Stimulated activated CD8-positive, alpha-beta memory T cell treated with anti-CD3 and anti-CD28 coated beads, Interleukin-15, amount 100 ng/mL, for 1 hour (primary cell): ENCODE measurements at places on chromosomes 11 and 22.

DNA sequence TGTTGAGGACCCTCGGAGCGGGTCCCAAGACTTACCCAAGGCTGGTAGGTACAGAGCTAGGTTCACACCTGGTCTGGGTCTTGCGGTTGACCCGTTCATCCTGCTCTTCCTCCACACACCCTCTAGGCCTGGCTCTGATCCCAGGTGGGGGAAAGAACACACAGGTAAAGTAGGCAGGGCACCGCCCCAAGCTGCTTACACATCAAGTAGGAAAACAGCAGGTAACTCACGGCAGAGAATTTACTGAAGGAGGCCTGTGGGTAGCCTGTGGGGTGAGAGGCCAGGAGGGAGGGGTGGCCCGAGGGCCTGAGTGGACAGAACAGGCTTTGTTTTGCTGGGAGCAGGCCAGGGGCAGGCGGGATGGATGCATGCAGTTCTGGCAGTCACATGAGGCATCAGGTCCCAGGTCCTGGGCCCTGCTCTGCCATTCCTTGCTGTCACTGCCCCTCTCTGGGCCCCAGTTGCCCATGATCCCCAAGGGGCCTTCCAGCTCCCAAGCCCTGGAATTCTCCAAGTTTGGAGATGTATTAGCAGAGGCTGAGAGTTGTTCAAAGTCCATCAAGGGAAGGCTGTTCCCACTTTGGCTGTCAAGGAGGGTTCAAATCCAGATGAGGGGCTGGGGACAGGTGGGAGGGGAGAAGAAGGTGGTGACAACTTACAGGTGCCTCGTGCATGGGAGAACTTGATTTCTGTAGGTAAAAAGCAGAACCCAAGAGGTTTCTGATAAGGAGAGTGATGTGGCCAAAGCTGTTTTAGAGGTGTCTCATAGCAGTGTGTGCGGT is 5.7 kb downstream of the TSKU start:
- no peak for DNase-seq

GRCh38 chr11:88414981-88415413 is 77.5 kb upstream of the CTSC start:
- DNase-seq = no peak

DNA sequence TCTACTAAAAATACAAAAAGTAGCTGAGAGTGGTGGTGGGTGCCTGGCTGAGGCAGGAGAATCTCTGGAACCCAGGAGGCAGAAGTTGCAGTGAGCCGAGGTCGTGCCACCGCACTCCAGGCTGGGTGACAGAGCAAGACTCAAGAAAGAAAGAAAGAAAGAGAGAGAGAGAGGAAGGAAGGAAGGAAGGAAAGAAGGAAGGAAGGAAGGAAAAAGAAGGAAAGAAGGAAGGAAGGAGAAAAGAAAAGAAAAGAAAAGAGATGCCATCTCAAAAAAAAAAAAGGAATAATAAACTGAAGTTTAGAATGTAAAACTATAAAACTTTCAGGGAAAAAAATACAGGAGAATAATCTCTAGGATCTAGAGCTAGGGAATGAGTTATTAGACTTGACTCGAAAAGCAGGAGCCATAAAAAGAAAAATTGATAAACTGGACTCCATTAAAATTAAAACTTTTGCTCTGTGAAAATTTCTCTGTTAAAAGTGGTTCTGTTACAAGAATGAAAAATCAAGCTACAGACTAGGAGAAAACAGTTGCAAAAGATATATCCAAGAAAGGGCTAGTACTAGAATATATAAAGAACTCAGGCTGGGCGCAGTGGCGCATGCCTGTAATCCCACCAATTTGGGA is 13.4 kb upstream of the SEPTIN5 start:
- DNase-seq = no peak

- no peak for DNase-seq
Observed at GRCh38 chr11:108997826-108998225, 333.0 kb downstream of the DDX10 start.

GRCh38 chr11:63667995-63668795 is 3.0 kb downstream of the ATL3 start:
- no peak for DNase-seq

GRCh38 chr11:129195682-129196081 is 3.6 kb upstream of the ARHGAP32 start:
- DNase-seq = no peak

DNA sequence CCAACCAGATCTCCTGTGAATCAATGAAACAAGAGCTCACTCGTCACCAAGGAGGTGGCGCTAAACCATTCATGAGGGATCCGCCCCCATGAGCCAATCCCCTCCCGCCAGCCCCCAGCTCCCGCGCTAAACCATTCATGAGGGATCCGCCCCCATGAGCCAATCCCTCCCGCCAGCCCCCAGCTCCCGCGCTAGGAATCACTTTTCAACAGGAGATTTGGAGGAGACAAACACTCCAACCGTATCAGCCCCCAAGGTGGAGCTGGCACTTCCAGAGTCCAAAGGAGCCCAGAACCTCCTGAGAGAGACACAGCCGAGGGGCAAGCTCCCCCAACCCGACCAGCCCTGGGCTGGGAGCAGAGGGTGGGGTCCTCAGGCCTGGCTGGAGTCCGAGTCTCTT is 40.9 kb upstream of the PRR5 start:
- DNase-seq = no peak

- DNase-seq = no peak
Observed at GRCh38 chr11:131764649-131765048, 394.2 kb downstream of the NTM start.

DNA sequence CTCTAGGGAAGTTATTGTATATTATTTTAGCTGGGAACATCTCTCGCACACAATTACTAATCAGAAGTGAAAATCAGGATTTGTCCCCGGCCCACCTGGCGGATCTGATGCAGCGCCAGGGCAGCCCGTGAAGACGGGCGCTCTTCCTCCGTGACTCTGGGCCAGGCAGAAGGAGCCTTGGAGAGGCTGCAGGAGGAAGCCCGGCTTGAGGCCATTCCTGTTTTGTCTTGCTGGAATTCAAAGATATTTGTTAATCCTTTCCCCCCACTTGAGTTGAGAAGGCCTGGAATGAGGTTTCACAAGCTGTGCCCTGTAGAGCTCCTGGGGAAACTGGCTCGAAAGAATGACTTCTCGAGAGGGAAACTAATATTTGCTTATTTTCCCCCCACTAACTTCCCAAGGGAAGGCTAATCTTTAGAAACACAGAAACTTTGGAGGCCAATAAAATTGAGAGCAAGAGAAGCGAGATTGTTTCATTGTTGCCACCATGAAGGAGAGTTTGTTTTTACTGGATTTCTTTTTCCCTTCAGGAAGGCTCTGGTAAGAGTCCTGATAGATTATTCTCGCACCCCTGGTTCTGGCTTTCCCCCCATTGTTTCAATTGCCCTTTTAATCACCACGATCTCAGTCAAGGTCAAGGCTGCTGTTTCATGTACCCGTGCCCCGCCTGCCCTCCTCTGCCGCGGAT is 92.8 kb upstream of the SEPTIN5 start:
- no peak for DNase-seq

DNA sequence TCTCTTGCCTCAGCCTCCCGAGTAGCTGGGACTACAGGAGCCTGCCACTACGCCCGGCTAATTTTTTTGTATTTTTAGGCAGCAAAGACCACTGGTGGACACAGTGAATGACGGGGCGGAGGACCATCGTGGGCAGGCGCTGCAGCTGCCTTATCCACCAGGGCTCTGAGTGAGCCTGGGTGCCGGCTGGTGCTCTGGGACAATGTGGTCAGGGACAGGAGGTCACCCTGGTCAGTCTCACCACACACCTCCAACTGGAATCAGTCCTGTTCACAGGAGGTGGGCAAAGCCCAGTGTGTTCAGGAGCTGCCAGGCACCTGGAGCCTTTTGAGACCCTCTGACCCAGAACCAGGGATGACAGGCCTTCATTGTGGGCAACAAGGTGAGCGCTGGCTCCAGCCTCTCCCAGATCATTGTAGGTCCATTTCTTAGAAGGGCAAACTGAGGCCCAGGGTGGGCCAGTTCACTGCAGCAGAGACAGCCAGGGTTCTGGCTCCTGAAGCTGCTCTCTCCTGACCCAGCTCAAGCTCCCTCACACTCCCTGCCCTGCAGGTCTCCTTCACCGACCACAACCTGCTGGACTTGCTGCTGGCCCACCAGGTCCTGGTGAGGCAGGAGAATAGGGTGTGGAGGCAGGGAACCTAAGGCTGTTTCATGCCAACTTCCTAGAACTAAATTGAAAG is 15.7 kb upstream of the CABP2 start:
- DNase-seq = no peak
